MG63 (cell line): ENCODE measurements at places on chromosomes 3 and 15.

DNA sequence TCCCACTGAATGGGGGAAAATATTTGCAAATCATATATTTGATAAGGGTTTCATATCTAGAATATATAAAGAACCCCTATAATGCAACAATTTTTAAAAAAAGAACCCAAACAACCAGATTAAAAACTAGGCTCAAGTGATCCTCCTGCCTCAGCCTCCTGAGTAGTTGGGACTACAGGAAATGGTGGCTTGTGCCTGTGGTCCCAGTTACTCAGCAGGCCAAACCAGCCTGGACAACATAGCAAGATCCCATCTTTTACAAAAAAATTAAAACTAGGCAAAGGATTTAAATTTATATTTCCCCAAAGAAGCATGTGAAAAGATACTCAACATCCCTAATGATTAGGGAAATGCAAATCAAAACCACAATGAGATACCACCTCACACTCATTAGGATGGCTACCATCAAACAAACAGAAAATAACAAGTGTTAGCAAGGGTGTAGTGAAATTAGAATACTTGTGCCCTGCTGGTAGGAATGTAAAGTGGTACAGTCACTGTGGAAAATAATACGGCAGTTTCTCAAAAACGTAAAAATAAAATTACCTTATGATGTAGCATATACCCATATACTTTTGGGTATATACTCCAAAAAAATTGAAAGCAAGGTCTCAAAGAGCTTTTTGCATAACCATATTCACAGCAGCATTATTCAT lies 19.7 kb downstream of the TFDP2 start:
- DNase-seq: no peak

DNA sequence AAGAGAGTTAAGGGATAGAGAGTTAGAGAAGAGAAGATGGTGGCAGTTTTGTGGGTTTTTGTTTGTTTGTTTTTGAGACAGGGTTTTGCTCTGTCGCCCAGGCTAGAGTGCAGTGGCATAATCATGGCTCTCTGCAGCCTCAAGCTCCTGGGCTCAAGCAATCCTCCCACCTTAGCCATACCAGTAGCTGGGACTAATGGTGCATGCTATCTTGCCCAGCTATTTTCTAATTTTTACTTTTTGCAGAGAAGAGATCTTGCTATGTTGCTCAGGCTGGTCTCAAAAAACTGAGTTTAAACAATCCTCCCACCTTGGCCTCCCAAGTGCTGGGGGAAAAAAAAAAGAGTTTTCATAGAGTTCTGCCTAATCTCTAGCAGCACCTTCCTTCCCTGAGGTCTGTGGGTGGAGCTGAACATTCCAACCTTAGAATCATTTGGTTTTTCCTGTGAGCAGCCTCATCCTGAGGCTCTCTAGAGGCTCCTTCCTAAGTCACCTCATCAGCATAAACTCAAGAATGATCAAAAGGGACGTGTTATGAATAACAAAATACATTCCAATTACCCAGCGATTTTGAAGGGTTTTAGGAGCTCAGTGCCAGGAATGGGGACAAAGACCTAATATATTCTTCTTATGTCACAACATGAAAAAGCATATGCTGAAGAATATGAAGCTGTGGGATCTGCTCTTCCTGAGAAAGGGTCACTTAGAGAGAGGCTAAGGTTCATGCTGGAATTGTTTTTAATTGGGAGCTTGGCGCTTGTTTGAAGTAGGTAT lies 180.6 kb downstream of the LSAMP start:
- no peak for DNase-seq

DNA sequence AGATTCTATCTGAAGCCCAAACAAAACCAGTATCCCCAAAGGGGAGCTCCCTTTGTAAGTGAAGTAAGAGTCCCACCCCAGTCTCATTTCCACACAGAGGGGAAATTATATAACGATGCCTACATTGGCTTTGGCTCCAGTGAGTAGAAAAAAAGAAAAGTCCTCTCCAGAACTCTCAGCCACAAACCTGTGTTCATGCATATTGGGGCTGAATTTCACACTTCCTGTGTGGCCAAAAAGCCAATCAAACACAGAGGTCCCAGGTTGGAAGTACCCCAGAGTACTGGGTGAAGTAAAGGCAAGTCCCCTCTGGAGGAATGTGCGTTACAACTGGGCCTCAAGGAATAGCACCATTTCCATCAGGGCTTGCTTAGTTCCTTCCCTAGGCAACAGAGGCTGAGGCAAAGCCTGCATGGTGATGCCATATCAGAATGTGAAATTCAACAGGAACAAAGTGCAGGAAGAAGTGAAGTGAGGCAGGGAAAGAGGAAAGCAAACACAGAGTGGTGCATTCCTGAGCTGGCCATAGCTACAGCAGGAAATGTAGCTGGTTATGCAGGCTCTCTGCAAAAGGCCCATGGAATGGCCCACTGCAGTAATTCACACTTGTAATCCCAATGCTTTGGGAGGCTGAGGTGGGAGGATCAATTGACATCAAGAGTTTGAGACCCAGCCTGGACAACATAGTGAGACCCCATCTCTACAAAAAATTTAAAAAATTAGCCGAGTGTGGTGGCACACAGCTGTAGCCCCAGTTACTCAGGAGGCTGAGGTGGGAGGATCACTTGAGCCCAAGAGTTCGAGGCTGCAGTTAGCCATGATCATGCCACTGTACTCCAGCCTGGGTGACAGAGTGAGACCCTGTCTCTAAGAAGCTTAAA lies 16.6 kb upstream of the CX3CR1 start:
- DNase-seq: no peak

DNA sequence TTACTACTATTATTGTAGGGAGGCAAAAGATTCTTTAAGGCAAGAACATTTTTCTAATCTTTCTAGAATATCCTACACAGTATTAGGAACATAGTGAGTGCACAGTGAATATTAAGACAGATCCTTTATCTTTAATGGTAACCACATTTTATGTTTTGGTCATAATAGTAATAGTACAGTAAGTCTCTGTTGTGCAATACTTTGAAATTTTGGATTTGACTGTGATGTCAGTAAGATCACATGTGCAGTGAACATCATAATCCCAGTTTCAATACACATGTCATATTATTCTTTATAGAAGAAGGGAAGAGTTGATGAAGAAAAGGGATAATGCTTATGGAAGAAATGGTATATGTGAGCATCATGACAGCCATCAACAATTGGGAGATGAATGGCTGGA lies 10.7 kb downstream of the STT3B start:
- DNase-seq: no peak

DNA sequence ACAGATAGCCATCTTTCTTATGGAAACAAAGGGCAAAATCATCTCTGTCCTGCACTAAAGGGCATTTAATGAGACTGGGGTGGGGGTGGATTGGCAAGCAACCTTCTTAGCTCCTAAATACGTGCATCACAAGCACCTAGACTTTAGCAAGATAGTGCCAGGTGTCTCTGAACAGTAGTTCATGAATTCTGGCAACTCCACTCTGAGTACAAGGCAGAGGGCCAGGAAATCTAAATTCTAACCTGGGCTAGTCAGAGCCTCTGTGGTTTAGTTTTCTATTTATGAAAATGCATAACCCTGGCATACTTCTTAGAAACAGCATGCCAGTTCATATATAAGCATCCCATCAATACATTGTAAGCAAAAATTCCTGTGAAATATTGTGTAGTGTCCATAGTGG lies 788.5 kb downstream of the MCTP2 start:
- DNase-seq: peak; percentile 7
